ENCODE measurements at places on chromosomes 13 and 19. TPM values are rescaled to one million over a fixed set of nuclear protein-coding genes. Genes with fewer than 3 reads are reported as not detected.

NDUFA11 gene
- total RNA-seq, result 286 TPM

KLK14 gene
- total RNA-seq, result 0.55 TPM

TMEM238 gene
- total RNA-seq, result 10.0 TPM

LRRC63 gene
- not detected for total RNA-seq

RAB3A gene
- total RNA-seq, result 0.77 TPM

FUT2 gene
- total RNA-seq, result not detected

MAST1 gene
- total RNA-seq, result 1.4 TPM

Measured in A549 treated with Mapracorat at 1 μM for 4 hours (cell line).